ENCODE measurements at places on chromosomes 5 and 9.

- DNase-seq: no peak
Observed at GRCh38 chr5:73176250-73176649, 3.3 kb downstream of the TMEM174 start.

- no peak for DNase-seq
Observed at GRCh38 chr5:151104795-151105194, 24.0 kb upstream of the TNIP1 start.

DNA sequence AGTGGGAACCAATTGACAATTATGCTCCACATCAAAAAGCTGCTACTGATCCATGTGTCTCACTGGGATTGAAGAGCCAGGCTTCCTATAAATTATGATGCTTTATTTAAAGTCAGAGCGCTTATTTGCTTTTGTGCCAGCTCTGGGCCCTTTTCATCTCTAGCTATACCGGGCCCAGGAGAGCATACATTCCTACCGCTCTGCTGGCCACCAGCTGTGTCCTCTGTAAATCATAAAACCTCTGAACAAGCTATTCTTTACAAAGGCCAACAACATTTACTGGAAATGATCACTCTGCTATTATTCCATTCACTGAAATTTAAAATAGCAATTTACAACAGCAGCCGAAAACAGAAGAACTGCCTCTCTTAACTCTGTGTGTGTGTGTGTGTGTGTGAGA lies 86.6 kb downstream of the ZNF608 start:
- DNase-seq: no peak

GRCh38 chr5:151182524-151182900 lies 24.9 kb upstream of the ANXA6 start:
- DNase-seq: no peak

DNA sequence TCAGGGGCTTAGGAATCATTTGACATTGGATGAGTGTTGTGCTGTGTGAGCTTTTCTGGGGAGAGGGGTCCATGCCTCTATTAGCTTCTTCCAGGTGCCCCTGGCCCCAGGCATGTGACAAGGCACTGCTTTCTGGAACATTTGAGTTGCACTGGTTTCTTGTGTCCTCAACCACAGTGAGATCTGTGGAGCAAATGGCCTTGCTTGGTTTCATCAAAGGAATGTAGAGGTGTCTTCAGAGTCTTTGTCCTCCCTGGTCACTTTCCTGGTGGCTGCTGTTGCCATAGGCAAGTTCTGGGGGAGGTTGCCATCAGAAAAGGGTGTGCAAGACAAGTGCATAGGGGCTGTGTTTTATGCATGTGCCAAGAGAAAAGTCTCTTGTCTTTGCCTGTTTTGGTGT lies 157.5 kb downstream of the MACROH2A1 start:
- DNase-seq: no peak

DNA sequence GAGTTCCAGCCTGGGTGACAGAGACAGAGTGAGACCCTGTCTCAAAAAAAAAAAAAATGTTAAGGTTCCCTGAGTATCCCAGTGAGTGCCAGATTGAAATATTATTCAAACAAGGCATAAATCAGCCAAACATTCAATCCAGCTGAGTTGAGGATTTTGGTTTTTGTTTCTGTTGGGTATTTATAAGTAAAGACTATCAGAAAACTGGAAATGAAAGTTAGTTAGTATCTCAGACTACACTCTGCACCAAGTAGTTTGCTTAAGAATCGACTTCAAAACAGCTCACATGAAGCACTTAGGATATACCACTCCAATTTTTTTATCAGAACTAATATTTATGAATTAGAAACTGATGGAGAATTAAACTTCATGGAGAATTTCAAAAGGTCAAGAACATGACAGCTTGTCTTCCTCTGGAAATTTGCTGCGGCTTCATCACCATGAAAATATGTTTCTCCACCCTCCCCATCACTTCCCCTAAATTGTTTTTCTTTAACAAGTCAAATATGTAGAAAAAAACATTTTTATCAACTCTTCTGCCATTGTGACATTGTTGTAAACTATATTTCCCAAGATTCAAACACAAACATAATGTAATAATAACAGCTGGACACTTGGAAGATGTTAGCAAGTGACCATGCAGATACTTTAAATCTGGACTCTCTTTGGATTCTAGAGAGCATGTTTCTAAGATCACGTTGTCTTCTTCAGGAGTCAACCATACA lies 110.0 kb upstream of the PTGER4 start:
- no peak for DNase-seq

DNA sequence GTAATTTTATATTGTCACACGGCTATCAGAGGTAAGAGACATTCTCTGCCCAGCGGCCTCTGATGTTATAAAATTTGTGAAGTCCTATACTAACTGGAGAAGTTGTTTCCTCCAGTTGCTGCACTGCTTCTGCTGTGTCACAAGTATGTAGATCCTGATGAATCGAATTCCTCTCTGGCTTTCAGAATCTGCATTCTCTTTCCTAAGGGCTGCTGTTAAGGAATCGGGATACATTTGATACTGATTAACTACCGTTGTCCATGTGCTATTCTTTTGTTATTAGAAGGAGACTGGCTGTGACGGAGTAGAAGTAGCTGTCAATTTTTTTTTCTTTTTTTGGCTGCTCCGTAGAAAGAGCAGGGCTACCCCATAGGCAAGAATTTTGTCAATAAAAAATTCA lies 81.7 kb upstream of the LRRC70 start:
- no peak for DNase-seq

DNA sequence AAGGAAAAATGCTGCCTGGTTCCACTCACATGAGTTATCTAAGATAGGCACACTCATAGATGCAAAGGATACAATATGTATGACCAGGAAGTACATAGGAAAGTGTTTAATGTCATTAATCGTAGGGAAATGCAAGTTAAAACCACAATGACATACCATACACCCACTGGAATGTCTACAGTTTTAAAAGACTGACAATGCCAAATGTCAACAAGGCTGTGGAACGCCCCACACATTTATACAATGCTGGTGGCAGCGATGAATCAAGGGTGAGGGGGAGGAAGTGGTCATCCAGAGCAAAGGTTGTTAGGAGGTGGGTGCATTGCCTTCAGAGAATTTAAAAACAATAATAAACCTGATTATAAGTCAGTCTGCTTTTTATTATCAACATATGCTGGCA lies 437.8 kb downstream of the ARHGEF28 start:
- DNase-seq: peak; percentile 67

DNA sequence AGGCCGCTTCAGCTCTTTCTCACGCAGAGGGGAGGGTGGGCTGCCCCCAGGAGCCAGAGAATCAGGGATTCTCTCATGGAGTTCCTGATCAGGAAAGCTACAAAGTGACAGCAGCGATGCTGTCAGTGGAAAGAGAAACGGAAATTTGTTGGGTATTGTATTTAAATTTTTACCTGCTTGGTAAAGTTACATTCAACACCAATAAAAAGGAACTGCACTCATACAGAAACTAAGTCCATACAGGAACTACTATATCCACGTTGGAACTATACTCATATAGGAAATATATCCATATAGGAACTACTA lies 325.5 kb upstream of the IRX4 start:
- DNase-seq: no peak

DNA sequence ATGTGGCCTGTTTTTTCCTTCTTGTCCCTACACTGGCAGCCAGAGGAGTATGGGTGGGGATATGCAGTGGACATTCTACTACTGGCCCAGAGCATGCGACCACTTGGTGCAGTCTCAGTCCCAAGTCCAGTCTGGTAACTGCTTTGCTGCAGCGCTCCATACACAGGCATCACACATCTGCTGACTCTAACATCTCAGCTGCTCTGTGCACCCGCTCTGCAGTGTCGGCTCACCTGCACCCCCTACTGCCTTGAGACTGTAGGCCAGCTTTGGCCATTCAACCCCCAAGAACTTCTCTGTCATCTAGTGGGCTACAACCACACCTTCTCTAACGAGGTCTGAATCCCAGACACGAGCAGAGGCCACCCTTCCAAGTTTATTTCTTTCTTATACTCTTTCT lies 46.4 kb upstream of the SLCO6A1 start:
- no peak for DNase-seq

- DNase-seq: no peak
Observed at GRCh38 chr9:77474936-77475335, 173.2 kb downstream of the GNA14 start.

GRCh38 chr9:130399768-130400167 lies 45.0 kb upstream of the ASS1 start:
- DNase-seq: no peak

- DNase-seq: no peak
Observed at GRCh38 chr9:72527801-72528195, 6.4 kb downstream of the TMC1 start.

DNA sequence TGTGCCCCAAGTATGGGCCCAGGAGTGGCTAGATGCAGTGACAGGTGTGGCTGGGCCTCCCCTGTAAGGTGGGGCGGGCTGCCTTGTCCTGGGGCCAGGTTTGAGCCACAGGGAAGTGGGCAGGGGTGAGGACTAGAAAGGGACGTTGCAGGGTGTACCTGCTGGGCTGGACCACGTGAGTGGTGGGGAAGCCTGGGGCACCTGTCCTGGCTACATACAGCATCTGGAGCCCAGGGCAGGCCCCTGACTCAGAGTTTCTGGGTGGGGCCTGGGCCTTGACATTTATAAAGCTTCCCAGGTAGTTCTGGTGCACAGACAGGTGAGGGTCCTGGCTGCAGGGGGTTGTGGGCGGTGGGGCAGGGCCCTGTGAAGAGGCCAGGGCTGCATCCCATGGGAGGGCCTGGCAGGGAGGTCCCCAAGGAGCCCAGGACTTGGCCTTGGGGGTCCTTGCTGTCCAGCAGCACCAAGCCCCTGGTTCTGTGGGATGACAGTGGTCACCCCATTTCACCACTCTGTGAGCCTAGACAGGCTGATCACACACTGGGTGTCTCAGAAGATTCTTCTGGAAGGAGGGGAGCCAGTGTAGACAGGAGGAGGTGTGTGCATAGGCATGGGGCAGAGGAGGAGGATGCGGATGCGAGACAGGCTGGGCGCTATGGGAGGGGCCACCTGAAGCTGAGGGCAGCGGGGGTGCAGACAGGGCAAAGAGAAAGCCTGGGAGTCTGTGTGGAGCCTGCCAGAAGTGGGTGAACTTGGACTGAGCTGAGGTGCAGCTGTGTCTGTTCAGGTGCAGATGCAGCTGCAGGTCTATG lies 94.0 kb downstream of the PHF2 start:
- no peak for DNase-seq

DNA sequence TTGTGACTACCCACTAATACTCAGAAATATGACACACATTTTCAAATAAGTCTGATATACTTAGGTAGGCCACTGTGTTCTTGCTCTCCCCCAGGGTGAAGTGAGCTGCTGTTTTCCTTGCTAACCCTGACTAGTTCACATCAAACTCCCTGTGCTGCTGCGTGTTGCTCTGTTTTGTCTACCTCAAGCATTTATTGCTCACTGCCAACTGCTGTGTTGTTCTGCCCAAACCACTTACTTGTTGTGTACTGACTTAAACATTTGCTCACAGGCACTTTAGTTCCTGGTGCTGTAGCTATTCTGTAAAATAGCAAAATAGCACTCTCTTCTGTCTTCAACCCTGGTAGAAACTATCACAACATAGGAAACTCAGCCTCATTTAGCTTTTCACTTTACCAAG lies 255.7 kb downstream of the HCN1 start:
- no peak for DNase-seq

DNA sequence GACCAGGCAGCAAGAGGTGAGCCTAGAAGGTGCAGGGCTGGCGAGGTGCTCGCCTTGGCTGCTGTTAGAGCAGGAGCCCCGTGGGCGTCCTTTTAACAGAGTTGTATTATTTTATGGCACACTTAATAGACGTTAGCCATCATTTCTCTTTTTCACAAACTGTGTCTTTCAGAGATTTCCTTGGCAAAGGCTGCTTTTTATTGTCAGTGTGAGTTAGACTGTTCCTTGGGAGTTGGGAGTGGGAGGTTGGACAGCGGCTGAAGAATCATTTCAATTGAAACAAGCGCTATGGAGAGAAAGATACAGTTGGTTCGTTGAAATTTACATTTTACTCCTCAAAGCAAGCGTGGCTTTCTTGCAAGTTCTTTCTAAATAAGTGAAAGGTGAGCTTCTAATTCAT lies 133.2 kb downstream of the TRIO start:
- no peak for DNase-seq

GRCh38 chr9:133142684-133143622 lies 20.8 kb downstream of the GBGT1 start:
- no peak for DNase-seq

GRCh38 chr5:60841361-60841760 lies 2.7 kb downstream of the ELOVL7 start:
- DNase-seq: no peak

- DNase-seq: no peak
Observed at GRCh38 chr5:38591523-38591849, 35.0 kb upstream of the LIFR start.

DNA sequence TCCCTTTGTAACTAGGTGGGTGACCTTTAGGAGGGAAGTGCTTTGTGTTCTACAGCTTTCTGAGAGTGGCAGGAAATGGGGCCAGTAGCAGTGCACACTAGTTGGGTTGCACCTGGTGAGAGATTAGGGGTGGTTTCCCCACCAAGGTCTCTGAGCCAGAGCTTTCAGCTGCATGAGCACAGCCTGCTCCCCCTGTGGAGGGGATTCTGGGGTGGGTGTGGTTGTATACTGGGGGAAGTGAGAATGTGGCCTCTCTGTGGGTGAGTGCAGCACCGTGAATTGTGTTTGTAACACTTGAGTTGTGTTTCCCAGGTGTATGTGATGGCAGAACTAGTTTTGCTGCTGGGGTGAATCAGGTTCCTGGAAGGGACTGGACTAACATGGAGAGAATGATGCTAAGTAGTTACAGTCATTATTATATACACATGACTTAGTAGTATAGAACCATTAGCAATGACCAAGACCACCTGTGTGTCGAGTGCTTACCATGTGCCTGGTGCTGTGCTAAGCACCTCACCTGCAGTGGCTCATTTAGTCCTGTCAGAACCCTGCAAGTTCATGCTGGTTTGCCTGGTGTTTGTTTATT lies 11.8 kb upstream of the CXXC5 start:
- DNase-seq: no peak

DNA sequence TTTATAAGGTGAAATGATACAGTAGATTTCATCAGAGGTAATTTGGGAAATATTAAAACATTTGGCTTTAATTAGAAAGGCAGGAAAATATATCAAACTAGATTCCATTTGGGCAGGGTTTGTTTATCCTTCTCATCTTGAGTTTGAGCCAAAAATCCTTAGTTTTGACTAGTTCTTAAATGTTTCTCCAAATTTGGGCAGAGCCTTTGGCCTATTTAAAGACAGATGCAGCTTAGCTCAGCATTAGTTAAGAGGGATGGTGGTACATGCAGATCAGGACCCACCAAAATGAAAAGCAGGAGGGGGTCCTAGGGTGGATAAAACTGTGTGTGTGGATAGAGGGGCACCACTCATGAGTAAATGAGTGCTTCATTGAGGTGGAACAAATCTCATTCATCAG lies 20.3 kb upstream of the ARRDC3 start:
- no peak for DNase-seq

DNA sequence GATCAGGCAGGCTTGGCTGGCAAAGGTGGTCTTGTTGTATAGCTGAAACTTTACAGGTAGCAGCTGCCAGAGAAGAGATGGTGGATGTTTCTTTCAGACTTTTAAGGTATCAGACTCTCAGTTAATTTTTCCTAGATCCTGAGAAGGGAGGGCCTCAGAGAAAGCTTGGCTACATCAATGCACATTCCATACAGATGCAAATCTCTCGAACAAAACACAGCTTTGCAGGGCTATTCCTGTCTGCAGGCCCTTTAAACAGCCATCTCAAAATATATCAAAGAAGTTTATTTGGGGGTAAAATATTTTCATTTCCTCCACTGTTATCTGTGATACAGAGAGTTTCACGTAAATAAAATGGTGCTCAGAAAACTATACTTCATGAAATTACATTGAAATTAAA lies 1584.4 kb downstream of the EFNA5 start:
- DNase-seq: no peak
